Muscle of back (tissue), 13 donors: ENCODE measurements at places on chromosomes 2 and 18.

DNA sequence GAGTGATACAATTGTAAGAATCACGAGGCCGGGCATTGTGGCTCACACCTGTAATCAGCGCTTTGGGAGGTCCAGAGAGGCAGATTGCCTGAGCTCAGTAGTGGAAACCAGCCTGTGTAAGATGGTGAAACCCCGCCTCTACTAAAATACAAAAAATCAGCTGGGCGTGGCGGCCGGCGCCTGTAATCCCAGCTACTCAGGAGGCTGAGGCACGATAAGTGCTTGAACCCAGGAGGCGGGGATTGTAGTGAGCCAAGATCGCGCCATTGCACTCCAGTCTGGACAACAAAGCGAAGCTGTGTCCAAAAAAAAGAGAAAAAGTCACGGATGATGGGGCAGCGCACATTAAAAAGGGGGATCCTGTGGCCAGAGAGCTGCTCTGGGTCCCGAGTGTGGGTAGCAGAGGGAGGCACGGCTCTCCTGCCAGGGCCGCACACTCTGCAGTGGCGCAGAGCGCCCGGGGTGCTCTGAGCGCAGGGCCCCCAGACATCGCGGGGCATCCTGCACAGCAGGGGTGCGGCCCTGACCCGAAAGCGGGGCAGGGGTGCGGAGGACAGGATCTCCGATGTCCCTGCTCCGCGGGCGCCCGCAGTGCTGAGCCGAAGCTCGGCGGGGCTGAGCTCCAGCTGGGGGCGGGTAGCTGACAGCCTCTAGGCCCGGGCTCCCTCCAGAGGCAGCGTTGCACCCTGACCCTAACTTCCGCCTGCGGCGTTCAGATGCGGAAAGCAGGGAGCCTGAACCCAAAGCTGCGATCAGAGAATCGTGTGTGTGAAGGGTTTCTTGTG is 30.4 kb upstream of the RAB6D start:
- no peak for DNase-seq

DNA sequence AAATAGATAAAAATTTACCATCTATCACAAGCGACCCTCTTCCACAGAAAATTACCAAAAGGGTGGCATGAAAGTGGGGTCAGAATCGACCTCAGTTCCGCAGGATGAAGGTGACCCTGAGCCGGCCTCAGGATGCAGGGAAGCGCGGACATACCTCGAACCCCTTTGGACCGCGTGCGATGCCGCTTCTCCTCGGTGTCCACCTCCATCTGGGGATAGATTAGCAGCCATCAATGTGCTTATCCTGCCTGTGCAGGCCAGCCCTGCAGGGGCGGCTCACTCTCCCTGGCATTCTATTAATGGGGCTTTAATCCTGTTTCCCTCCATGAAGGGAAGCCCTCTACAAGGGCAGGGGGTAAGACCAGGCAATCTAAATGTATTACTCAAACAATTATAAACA is 235.3 kb upstream of the PXDN start:
- DNase-seq, result no peak

- DNase-seq, result peak; percentile 32
These were observed 302.4 kb upstream of the NT5C1B start for GRCh38 chr2:18891600-18892345.

- DNase-seq, result no peak
These were observed 377.4 kb downstream of the TGIF1 start for GRCh38 chr18:3827236-3827845.

DNA sequence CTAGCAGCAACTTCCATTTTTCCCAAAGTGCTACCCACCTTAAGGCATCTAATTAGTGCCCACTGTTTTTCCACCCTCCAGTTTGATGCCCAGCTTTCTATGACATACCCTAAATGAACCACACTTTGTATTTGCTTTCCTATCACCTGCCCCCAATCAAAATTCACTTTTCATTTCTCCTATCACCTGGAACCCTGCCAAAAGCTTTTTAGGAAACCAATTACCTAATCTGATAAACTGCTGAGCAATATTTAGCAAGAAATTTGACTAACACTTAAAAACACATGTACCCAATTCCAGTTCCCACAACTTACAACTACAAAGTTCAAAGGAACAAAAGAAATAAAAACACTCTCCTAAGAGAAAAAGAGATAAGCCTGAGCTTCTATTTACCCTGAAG is 71.7 kb downstream of the IKZF2 start:
- no peak for DNase-seq

- peak; percentile 83 for DNase-seq
These were observed 221.8 kb downstream of the INSIG2 start for GRCh38 chr2:118309946-118310680.

DNA sequence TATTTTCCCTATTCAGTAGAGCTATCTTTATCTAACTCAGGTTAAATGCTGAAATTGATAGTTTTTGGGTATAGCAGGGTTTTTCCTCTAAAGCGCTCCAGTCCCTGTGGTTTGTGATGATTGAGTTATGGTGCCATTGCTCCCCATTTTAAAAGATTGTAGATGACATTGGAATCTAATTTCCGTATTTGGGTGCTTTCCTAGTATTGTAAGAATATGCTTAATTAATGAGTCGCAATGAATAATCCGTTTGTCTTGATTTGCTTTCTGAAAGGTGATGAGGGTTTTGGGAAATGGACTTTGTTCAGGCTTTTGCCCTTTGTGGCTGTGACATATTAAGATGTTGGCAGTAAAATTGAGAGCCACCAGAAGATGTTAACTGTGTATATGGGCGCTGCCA is 3.9 kb downstream of the RPS7 start:
- no peak for DNase-seq

DNA sequence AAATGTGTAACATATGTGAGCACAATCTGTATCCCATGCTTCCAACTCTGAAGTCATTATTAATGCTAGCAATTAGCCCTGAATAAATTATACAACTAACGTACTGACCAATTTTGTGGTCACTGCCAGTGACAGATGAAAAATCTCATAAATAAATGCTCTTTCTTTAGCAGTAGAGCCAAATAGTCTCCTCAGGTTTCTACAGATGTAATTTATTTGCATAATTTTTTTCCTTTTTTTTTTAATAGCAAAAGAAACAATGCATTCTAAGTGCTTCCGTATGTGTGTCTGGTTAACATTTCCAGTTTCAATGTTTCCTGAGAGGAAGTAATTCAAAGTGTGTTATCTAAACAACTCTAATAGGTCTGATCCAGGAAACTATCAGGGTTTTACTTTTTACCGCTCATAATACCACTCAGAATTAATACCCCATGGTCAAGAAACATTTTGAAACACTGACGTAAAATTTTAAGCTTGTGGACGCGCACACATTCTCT is 108.4 kb downstream of the MEP1B start:
- no peak for DNase-seq

DNA sequence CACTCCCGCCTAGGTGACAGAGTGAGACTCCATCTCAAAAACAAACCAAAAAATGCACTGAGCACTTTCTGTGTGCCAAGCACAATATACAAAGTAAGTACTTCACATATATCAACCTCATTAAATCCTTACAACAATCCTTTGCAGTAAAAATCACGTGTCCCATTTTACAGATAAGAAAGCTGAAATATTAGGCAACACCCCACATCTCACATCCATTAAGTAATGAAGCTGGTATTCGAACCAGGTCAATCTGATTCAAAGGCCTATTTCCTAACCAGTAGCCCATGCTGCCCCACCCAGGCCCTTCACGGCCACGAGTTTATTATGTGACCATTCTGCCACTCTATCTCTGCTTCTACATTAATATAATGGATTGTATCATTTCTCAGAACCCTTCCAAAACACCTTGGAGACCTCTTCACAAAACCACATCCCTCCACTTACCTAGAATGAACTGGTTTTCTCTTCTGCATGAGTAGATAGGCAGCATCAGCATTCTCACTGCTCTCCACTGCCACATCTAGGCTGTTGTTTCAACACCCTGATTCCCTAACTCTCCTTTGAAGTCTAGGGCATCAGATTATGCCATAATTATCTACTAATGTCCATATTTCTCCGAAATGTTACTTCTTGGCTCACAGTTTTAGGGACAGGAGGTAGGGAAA is 3.1 kb upstream of the EXOC6B start:
- no peak for DNase-seq

GRCh38 chr18:74116633-74117554 is 30.7 kb downstream of the FBXO15 start:
- peak; percentile 16 for DNase-seq

- no peak for DNase-seq
These were observed 1.1 kb downstream of the CDK5R2 start for GRCh38 chr2:218960309-218961165.

DNA sequence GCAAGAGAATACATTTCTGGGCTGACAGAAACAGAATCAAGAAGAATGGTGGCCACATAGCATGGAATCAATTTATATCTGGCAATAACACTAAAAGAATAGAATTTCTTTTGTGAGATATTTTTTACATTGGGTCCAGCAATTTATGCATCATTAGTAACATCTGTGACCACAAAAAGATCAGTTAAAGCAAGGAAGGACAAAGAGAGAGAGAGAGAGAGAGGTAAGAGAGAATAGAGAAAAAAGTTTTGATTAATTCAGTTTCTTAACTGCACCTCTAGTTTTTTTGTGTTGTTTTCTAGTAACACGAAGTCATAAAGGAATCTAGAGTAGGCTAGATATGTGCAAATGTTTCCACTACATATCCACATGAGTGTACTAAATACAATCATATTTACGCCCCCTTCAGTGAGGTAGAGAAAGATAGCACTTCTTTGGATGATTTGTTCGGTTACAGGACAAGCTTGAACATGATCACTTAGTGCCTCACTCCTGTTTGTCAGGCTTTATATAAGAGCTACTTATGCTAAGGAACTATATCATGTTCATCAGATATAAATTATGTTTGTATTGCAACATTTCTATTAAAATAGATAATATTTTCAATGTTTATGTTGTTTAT is 247.4 kb upstream of the COL3A1 start:
- peak; percentile 30 for DNase-seq
